Stimulated activated CD8-positive, alpha-beta memory T cell treated with anti-CD3 and anti-CD28 coated beads, Interleukin-2, amount 100 ng/mL, for 48 hours (primary cell): ENCODE measurements at places on chromosomes 7 and 10.

DNA sequence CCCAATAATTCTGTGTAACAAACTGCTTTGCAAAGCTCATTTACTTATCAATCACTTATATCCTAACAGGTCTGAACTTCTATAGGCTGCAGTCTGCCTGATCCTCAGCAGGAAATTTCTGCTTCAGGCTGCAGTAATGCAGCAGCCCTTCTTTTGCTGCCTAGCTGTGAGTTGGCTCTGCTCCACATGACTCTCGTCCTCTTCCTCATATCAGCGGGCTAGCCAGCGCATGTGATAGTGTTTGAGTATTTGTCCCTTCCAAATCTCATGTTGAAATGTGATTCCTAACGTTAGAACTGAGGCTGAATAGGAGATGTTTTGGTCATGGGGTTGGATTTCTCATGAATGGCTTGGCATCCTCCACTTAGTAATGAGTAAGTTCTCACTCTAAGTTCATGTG, 387.8 kb downstream of the SEMA3D start:
- DNase-seq: no peak

GRCh38 chr10:59181668-59182067, 5.2 kb downstream of the PHYHIPL start:
- no peak for DNase-seq

GRCh38 chr7:36942541-36942940, 218.2 kb upstream of the AOAH start:
- no peak for DNase-seq

DNA sequence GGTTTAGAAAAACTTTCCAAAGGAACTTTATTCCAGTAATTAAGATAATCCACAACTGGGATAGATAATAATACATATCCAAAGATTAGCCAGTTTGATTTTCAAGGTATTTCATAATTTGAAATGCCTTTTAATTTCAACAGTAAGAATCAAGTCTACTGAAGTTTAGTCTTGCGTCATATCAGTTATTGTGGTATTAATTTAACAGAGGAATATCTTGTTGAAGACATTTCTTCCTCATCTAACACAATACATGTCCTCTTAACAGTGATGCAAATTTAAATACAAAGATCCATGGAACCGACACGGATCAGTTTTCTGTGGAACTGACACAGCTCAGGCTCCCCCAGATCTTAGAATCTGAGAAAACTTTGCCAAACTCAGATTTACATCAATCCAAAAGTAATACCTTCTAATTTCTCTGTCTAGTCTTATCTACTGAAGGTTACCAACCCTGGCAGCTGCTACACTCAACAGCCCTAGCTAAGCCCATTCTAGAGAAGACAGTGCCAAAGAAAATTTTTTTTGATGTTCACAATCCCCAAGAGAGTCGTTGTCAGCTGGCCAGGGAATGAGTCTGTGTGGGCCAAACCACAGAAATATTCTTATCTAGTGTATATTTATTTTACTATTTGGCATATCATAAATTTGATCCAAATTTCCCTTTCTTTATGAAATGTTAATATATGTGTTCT, 365.2 kb upstream of the MEOX2 start:
- no peak for DNase-seq

GRCh38 chr10:124992462-124993344, 50.8 kb downstream of the ZRANB1 start:
- no peak for DNase-seq

DNA sequence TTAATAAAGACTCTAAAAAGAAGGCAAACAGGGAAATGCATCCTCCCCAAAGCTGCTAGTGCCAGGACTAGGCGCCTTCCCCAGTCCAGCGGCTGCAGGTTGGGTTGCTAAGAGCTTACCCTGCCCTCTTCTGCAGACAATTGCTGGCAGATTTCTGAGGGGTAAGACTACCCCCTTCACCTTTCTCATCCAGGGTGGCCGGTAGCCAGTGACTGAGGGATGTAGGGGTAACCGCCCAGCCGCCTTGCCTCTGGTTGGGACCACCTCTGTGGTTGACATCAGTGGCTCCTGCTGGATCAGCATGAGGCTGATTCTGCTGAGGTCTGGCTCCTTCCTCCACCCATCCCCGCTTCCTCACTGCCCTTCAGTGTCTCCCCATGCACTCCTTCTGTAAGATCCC, 71.2 kb downstream of the ADCYAP1R1 start:
- DNase-seq: no peak

DNA sequence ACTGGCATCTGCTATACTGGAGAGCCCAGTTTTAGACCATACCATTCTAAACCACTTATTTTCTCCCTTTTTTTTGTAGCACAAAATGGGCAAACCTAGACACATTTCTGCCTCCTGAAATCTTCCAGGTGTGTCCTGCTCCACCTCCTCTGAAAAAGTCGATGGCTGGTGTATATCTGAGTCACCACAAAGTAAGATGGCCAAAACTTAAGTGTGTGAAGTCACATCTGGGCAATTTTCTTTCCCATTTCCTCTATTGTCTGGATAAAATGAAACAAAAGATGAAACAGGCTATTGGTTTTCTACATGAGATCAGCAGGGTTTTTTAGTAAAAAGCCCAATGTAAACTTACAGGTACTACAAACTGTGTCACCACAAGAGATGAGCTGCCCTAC, 65.5 kb downstream of the OSBPL3 start:
- DNase-seq: no peak

- DNase-seq: no peak
Observed at GRCh38 chr10:118918587-118918986, 110.9 kb upstream of the NANOS1 start.

GRCh38 chr7:44581879-44582603, at the start of gene TMED4:
TMED4 (minus strand) TSS chr7:44582231; CDS start chr7:44582206, 25 bp downstream.
- peak; percentile 100 for DNase-seq

DNA sequence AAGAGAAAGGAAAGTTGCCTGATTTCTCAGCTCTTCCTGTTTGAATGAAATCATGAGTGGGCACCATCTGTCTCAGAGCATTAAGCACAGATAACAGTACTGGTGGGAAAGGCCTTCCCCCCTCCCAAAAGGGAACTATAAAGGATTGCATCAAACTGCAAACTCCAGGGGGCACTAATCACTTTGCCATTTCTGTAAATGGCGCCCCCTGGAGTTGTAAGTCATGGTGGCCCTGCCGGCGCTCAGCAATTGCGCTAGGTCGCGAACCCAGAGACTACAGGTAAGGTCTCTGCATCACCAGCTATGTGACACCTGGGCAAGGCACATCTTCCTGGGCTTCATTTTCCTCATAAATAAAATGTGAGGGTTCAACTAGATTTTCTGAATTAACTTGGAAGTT, 11.1 kb downstream of the LRRC4 start:
- no peak for DNase-seq

DNA sequence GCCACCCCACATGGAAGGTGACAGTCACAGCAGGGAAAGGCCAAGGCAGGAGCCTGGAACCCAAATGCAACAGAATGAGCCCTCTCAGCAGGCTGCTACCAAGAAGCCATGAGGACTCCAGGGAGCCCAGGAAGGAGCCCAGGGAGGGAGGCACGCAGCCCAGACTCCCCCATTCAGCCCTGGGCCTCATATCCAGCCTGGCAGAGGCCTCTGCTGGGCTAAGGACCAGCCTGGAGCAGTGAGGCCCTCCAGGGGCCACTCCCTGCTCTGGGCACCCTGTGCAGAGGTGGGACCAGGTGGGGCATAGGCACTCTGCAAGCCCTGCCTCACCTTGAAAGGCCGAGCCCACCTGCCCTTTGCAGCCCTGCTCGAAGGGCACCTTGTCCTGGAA, 25.8 kb upstream of the ZNF488 start:
- no peak for DNase-seq

- DNase-seq: no peak
Observed at GRCh38 chr10:15681076-15681475, 38.6 kb downstream of the ITGA8 start.

DNA sequence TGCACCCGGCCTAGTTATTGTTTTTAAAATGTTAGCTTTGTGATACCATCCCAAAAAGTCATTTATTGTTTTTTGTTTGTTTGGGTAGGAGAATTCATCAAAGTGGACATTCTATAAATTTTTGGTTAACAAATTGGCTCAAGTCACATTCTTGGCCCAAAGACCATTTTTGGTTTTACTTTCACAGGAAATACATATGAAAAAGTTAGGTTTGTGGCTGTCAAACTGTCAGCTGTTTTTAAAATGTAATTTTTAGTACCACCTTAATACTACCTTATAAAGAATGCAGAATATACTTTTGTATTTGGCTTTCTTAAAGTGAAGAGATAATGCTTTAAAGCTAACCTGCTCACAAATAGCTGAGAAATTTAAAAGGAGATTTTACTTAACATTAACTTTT, 25.1 kb downstream of the TMEM168 start:
- no peak for DNase-seq

GRCh38 chr7:50661345-50662040, 96.3 kb upstream of the DDC start:
- no peak for DNase-seq

- no peak for DNase-seq
Observed at GRCh38 chr7:134470864-134471263, 12.0 kb upstream of the AKR1B1 start.

DNA sequence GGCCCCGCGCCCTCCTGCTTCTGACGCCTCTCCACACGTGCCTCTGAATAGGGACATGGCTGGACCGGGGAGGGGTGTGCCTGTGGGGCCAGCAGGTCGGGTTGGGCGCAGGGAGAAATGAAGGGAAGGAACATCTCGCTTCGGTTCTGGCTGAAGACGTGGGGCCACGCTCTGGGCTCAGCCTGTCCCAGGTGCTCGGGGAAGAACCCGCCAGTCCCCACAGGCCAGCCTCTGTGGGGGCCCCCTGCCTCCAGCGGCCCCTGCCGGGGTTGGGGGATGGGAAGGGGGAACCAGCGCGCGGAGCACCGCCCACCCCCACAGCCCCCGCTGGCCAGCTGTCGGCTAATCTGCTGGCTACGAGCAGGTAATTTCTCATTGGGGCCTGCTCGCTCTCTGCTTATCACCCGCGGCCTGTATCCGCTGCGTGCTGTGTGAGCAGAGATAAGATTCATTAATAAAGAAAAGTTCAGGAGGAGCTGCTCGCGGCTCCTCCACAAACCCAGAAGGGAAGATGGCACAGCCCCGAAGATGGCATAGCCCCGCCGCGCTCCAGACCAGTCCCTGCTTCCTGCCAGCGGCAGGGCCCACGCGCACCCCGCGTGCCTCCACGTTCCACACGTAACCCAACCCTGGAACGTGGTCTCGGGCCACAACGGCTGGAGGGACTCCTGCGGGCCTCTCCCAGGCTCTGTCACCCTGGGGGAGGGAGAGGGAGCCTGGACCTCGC, 186.2 kb downstream of the ELFN1 start:
- DNase-seq: no peak

GRCh38 chr7:25087855-25088254, 37.2 kb downstream of the CYCS start:
- DNase-seq: no peak

DNA sequence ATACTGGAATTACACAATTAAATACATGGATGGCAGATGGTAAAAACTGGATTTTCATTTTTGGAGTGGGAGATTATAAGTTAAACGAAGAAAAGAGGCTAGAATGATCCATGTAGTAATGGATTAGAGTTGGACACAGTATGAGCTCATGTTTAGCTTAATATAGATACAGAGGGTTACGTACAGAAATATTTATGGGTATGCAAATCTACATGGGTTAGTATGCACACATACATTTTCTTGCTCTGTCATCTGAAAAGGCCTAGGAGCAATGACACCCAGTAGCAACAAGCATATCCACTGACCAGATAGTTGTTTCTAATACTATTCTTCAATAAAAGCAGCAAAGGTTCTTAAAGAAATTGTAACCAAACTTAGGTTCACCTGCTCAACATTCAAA, 366.4 kb downstream of the SEMA3D start:
- no peak for DNase-seq

DNA sequence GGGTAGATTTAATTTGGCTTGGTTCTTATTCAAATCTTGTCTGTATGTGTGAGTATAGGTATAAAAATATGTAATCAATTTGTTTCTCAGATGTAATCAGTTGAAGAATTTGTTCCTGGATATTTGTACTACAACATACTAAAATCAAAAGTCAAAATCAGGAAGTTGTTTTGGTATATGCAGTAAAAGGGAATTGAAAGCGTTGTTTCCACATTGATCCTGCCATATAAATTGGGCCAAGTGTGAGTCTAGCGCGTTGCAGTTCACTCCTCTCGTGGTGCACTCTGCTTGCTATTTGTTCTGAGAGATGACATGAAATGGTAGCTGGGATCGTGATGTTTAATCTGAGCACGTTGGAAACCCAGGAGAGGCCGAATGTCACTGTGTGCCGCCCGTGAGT, 55.9 kb downstream of the SHH start:
- no peak for DNase-seq

GRCh38 chr7:155408651-155409586, 49.0 kb upstream of the EN2 start:
- DNase-seq: no peak

- DNase-seq: no peak
Observed at GRCh38 chr10:110398419-110399105, 93.8 kb upstream of the SMNDC1 start.

DNA sequence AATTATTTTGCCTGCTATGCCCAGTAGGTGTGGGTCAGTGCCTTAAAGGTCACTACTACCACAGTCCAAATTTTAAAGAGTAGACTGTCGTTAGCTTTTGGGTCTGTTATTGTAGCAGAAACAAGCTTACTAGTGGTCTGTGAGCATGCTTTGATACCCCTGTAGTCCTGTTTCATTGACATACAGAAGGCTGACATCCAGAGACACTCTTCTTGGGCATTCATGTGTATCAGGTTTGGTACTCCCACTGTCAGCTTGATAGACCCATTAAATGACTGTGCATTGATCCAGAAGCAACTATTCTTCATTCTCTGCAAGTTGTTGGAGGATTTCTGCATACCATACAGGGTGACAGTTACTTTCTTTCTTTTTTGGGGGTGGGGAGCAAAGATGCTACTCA, 884.4 kb upstream of the CELF2 start:
- DNase-seq: no peak

GRCh38 chr7:138460176-138460648, at the start of gene TRIM24:
TRIM24 (plus strand) TSS chr7:138460259; CDS start chr7:138460549, 290 bp downstream.
- peak; percentile 95 for DNase-seq

GRCh38 chr10:131202990-131203389, 108.5 kb downstream of the TCERG1L start:
- no peak for DNase-seq

- DNase-seq: no peak
Observed at GRCh38 chr7:45563941-45564461, 10.2 kb upstream of the ADCY1 start.

DNA sequence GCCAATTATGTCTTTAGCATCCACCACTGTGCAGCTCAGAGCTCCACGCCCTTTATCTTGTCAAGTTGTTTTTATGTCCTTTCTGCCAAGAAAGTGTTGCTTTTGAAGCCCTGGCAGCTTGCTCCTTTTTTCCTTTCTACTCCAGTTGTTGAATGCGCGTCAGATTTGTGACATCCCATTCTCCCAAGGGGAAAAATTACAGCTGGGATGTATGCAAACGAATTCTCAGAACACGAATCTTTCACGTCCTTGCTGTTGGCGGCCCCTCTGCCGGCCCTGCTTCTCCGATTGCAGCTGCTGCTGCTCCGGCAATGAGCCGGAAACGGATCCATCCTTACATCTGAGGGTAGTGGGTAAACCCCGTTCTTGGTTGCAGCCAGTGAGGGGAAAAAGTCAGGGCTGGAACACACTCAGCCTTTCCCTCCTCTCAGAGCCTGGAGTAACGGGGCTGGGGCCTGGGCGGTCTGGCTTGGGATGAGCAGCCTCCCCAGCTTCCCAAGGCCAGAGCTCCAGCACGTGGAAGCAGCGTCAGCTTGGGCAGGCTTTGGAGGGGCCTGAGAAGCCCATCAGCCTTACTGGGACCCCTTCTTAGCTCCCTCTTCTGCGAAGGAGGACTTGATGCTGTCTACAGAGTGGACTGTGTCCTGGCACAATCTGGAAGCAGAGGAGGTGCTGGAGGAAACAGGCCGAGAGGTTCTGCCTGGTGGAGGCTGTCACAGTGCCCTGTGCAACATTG, 79.0 kb upstream of the CHST15 start:
- DNase-seq: no peak
